ENCODE measurements at places on chromosomes 2 and 18. TPM values are rescaled to one million over a fixed set of nuclear protein-coding genes. Genes with fewer than 3 reads are reported as not detected.

TPRKB gene
- total RNA-seq: 17.6 TPM

GPAT2 gene
- total RNA-seq: 13.7 TPM

IGFBP5 gene
- total RNA-seq: 731 TPM

TUBA3E gene
- total RNA-seq: not detected

LRRTM1 gene
- total RNA-seq: 0.44 TPM

AFG3L2 gene
- total RNA-seq: 60.0 TPM

BUB1 gene
- 20.4 TPM for total RNA-seq

FHOD3 gene
- 19.7 TPM for total RNA-seq

LDLRAD4 gene
- 0.22 TPM for total RNA-seq

LAMA3 gene
- 30.5 TPM for total RNA-seq

SCYGR4 gene
- not detected for total RNA-seq
